ENCODE measurements at places on chromosomes 7 and 10.

DNA sequence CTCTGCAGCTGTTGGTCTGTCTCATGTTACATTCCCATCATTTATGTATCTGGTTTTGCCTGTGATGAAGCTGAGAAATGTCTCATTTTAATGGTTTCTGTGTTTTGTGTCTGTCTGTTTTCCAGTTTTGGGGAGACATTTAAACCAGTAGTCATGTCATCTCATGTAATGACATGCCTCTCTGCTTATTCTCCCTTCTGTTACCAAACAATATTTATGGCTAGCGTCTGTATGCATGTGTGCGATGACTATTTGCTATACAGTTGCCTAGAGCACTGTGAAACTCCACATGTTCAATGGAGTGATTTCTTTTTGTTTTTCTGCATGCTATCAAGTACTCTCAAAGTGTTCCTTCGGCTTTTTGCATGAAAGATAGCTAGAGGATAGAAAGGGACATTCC, 132.0 kb downstream of the ST7 start:
- DNase-seq = no peak

- no peak for DNase-seq
These were observed 10.8 kb upstream of the RAMP3 start for GRCh38 chr7:45146531-45147379.

DNA sequence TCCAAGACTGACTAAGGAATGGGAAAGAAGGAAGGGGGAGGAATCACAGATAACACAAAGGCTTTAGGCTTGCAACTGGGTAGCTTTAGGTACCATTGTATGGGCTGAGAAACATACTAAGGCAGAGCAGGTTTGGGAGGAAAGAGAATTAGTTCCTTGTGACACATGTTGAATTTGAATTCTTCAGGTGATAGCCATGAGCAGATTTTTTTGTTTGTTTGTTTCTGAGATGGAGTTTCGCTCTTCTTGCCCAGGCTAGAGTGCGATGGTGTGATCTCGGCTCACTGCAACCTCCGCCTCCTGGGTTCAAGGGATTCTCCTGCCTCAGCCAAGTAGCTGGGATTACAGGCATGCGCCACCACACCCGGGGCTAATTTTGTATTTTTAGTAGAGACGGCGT, 4.4 kb upstream of the SND1 start:
- DNase-seq = no peak

DNA sequence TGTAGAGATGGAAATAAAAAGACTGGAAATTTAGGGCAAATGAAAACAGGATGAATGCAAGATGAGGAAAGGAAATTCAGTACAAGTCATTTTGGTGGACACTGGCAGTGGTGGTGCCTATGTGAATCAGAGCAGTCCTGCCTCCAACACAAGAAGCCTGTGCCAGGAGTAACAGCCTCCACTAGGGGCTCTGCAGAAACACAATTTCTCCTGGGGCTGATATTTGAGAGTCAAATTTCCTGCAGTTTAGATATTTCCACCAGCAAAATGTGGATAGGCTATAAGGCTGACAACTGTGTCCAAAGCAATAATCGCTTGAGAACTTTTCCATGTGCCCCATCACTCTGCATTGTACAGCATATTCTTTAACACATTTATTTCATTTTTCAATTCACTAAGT, 4.7 kb upstream of the PLXDC2 start:
- no peak for DNase-seq

GRCh38 chr7:16933296-16934279, 51.8 kb upstream of the AGR3 start:
- DNase-seq = no peak

DNA sequence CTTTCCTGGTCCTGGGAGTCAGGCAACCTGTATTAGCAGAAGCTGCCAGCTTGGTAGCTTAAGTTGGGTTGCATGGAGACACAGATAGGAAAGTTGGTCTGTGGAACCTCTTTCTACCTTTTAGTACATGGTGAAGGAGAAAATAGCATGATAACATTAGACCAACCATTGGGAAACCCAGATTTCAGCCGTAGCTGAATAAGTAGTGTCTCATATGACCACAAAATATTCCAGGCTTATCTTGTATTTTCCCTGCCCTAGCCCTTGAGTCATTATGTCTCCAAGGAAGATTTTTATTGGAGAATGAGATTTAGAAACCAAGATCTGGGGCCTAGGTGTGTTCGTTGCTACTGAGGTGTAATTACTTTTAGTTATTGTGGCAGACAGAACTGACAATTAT, 67.2 kb downstream of the CCSER2 start:
- DNase-seq = no peak

DNA sequence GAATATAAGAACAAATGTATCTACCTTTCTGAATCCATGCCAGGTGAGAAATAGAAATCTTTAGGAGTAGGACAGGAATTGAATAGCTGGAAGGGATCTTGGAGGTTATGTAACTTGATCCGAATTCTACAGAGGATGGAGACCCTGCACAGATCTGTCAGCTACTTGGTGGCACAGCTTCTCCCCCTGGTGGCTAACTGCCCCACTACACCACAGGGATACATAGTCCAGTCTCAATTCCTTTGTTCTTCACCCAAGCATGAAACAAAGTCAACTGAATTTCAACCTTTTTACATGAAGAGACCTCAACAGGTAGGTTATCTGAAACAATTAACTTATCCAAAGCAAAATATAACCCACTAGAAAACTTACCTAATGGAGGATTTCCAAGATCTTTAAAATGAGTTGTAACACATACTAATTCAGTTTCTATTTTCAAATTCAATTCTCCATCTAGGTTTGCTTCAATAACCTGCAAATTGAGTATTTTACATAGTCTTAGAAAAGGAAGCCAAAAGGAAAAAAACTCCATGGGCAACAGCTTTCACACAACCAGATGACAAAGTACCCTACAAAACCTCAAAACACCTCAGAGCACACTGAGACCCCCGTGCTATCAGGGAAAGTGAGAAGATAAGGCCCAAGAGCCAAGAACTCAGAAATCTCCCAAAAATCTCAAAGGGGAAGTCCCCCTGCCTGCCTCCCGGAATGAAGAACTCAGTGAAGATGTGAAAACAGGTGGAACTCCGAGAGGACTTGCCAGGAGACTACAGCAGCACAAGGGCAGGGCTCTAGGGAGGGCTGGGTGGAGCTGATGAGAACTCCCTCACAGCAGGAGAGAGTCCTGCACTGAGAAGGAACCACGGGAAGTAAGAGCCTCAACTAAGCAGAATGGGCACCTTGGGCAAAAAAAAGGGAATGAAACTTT, 10.3 kb downstream of the HUS1 start:
- DNase-seq = peak; percentile 33

DNA sequence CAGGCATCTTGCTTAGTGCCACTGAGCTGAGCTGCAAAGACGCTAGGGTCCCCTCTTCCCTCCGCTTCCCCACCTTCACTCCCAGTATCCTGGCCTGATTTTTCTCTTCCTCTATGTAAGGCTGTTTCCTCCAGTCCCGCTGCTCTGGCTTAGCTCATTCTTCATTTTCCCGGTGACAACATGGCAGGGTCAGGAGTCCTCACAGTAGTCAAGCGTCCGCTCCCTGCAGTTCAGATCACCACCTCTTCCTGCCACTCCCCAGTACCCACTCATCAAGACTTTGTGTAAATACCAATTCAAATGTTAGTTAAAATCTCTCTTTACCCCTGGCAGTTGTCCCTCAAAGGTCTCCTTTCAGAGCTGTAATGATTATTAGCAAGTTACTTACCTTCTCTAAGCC, 650.4 kb upstream of the CELF2 start:
- DNase-seq = no peak

DNA sequence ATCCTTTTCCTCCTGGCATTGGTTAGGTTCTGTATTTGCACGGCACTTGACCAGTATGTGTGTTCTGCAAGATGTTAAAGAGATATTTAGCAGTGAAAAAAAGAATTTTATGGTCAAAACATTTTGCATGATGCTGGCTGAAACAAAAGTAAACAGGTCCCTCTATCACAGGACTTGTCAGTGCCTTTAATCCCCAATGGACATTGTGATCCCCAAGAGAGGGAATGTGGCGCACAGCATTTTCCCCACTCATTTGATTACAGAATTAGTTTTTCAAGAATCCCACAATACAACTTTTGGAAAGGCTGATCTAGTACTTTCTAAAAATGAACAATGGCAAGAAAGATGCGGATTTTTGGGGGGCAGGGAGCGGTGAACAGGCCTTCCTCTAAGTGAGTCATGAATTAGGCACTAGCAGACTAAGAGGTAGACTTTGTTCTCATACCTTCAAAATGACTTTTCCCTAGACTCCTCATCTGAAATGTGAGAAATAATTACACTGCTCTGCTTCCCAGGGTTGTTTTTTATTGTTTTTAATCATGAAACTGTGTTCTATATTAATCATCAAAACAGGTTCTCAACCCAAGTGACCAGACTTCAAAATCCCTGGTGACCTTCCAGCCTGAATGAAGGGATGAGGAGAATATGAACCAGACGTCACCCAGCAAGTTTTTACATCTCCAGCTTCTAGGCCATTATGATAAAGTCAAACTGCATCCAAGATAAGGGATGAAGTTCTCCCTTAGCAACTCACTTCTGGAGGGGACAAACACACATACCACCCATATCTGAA, 8.6 kb downstream of the FBXW4 start:
- DNase-seq = no peak

- no peak for DNase-seq
These were observed 2.0 kb upstream of the AOAH start for GRCh38 chr7:36726311-36726710.

GRCh38 chr7:171364-171904, 20.9 kb upstream of the FAM20C start:
- DNase-seq = no peak

GRCh38 chr10:86937502-86938154, 19.8 kb downstream of the MMRN2 start:
- no peak for DNase-seq

- no peak for DNase-seq
These were observed 235.3 kb downstream of the PHF14 start for GRCh38 chr7:11208883-11209465.

DNA sequence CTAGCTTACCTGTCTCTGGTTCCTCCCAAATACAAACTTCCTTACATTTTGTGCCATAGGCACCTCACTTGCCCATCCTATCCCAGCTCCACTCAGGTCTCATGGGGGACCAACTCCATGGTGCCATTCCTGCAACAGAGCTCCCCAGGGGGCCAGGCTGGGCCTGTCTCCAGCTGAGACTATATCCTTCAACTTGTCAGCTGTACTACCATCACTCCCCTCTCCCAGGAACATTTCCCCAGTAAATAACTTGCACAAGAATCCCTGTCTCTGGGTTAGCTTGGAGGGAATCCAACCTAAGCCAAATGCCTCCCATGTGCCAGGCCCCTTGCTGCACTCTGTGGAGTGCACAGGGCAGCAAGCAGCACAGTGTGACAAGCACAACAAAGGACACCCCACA, 33.2 kb downstream of the FRMPD2 start:
- DNase-seq = no peak

DNA sequence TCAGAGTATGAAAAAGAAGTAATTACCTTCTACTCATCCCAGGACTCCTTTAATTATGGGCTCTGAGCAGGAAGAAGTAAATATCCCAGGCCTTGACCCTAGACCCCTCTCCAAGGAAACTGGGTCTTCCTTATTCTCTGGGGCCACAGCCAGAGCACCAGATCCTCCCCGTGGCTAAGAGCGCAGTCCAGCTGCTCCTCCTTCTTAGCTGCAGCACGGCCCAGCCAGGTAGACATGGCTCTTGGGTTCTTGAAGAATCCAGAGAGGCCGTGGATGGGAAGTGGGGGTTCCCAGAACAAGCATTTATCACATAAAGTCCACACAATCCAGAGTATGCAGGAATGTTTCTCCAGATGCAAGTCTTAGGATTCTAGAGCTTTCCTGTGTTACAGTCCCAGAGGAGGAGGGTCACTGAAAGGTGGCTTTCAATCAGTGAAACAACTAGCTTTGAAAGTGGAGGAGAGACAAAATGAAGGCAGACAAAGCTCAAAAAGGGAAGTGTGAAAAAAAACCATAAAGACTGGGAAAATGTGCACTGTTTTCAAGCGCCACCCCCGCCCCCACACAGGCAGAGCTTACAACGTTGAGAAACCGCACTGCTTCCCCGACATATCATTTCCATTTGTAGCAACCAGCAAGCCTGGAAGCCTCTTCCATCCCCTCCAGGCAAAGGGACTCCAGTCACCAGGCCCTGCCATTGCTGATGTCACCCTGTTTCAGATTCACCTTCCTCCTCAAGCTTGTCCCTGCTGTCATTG, 396.5 kb upstream of the MKI67 start:
- no peak for DNase-seq

DNA sequence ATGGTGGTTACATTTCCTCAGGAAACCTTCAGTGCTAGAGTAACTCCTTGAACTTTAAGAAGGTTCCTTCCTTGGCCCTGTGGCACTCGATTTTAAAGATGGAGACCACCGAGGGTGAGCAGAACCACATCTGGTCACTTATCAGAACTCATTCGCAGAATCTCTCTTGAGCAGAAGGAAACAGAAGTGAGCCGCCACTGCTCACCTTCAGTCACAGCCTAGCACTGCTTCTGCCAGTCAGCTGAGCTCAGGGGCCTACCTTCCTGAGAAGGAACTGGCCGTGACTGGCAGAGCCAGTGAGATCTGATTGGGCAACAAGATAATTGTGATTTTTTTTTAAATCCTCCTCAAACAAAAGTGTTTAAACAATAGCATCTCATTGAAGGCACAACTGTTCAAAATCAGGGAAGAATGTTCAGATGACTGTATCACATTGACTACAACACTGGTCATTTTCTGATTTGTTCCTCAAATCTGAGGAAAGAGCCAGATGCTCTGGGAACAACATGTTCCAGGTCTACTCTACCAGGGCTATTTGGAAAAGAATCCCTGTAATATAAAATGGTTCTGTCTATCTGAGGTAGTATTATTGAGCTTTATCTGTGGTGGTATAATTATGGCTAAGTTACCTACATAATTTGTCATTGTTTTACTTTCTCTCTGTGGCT, 2.7 kb upstream of the SYPL1 start:
- no peak for DNase-seq

DNA sequence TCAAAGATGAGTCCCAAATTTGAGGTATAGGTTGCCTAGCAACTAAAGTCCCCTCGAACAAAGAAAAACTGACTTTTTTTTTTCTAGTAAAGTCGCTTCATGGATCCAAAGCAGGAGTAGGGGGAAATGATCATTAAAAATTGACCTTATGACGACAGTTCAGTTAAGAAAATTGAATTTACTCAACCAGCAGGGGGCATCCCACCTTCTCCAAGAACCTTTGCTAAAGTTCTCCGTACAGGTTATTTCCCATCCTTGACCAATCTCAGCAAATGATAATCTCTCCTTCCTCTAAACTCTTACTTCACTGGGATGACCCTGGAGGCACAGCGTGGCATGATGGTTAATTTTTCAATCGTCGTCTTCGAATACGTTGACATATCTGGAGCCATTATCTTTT, 228.3 kb downstream of the CALN1 start:
- DNase-seq = no peak

GRCh38 chr7:15937571-15937970, 251.1 kb upstream of the MEOX2 start:
- no peak for DNase-seq

- DNase-seq = no peak
These were observed 17.2 kb upstream of the MPP7 start for GRCh38 chr10:28320090-28320489.
